ENCODE measurements at places on chromosomes 6 and 20. TPM values are rescaled to one million over a fixed set of nuclear protein-coding genes. Genes with fewer than 3 reads are reported as not detected.

The BHLHE23 gene
- total RNA-seq = not detected

DNA sequence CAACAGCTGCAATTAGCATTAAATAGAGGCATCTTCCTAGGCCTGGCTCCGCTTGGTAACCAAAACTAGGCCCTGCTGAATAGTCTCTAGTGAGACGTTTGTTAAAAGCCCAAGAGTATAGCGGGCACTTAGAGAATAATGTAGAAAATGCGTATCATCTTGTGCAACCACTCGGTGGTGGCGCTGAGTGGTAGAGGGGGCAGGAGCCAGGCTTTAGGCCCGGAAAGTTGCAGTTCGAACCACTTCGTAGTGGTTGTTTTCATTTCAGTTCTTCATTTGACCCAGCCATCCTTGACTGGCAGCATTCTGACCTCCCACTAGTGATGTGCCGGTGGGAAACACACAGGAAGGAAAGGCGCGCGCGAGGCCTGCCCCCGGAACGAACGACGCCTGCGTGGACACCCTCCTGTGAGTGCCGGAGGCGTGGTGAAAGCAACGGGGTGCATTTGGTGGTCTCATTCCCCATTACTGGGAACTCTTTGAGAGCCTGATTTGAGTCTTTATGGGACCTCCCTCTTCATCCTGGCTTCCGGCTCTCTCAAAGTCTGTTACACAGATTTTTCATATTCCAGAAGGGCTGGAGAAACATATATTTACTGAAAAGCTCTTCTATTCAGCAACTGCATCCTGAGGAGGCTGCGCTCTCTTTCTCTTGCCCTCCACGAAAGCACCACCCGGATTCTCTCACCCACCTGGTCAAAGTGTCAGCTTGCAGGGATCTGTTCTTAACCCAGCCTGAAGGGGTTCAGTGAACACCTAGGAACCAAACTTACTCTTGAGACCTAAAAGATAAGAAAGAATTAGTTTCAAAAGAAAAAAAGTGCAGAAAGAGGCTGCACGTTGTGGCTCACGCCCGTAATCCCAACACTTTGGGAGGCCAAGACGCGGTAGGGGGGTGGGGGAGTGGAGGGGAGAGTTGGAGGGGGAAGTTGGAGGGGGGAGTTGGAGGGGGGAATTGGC lies 18.2 kb downstream of the GPX5 start:
- DNase-seq = no peak
- H3K36me3 ChIP-seq = no peaks in the 10 kb centered on the region
- H3K4me3 ChIP-seq = no peak overlapping the region
- no peaks in the 10 kb centered on the region for H3K4me1 ChIP-seq
- no peak overlapping the region for H3K27ac ChIP-seq
- H3K27me3 ChIP-seq = no peaks in the 10 kb centered on the region

DNA sequence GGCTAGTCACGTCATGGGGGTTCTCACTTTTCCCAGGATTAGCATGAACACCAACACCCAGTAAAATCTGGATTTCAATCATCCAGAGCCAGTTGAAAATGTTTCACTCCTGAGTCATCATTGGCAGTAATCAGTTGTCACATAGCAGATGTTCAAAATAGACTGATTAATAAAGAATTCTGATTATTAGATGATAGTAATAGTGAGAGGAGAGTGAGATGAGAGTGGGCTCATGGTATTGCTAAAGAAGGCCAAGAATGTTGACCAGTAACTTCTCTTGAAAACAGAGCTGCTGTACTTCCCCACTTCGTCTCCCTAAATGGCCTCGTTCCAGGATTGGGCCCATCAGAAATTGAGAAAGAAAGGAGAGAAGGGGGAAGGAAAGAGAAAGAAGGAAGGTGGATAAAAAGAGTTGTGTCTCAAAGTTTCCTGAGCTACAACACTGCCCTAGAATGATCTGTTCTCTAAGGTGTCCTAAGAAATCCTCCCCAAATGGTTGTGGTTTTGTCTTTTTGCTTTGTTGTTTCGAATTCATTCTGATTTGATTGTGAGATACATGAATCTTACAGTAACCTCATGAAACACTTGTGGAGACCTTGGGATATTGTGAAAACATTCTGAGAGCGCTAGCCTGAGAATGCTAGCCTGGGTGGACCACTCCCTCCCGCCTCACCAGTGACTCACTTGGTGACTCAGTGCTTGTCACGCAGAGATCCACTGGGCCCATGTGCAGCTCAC lies 502.2 kb upstream of the JARID2 start:
- no peaks in the 10 kb centered on the region for H3K36me3 ChIP-seq
- DNase-seq = no peak
- H3K4me3 ChIP-seq = no peak overlapping the region
- H3K4me1 ChIP-seq = peaks cover 16% of the 10 kb centered on the region
- no peak overlapping the region for H3K27ac ChIP-seq
- H3K27me3 ChIP-seq = no peaks in the 10 kb centered on the region

- H3K4me3 ChIP-seq = no peak overlapping the region
- H3K27me3 ChIP-seq = no peaks in the 10 kb centered on the region
- H3K4me1 ChIP-seq = no peaks in the 10 kb centered on the region
- no peaks in the 10 kb centered on the region for H3K36me3 ChIP-seq
- DNase-seq = no peak
Measured at GRCh38 chr6:114051031-114051430, 80.1 kb upstream of the HDAC2 start.

The HLA-DOA gene
- total RNA-seq = 1.3 TPM

The NHLRC1 gene
- total RNA-seq = 4.4 TPM

DNA sequence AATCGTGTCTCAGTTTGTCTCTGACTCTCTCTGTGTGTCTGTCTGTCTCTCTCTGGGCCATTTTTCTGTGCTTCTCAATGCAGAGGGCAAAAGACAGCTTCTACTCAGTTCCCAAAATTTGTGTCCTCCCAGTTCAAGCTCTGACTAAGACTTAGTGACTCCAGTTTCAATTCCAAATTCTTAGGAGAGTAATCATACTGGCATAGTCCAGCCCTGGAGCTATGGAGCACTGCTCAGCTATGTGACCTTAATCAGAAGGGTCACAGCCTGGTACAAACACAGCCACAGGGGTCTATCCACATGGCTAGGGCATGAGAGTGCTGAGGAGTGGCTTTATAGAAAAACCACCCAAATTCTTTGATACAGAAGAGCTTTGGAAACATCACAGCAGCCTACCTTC lies 91.9 kb downstream of the FOXF2 start:
- no peak overlapping the region for H3K27ac ChIP-seq
- peaks cover 24% of the 10 kb centered on the region for H3K4me1 ChIP-seq
- H3K27me3 ChIP-seq = no peaks in the 10 kb centered on the region
- DNase-seq = no peak
- H3K4me3 ChIP-seq = no peak overlapping the region

The WFDC10B gene
- not detected for total RNA-seq

- DNase-seq = peak; percentile 55
- H3K27ac ChIP-seq = peak overlapping the region; percentile 65
- peak overlapping the region; percentile 78 for H3K4me3 ChIP-seq
- H3K4me1 ChIP-seq = peaks cover 7% of the 10 kb centered on the region
Measured at GRCh38 chr20:25389858-25390537, 637 bp downstream of the ABHD12 start.

DNA sequence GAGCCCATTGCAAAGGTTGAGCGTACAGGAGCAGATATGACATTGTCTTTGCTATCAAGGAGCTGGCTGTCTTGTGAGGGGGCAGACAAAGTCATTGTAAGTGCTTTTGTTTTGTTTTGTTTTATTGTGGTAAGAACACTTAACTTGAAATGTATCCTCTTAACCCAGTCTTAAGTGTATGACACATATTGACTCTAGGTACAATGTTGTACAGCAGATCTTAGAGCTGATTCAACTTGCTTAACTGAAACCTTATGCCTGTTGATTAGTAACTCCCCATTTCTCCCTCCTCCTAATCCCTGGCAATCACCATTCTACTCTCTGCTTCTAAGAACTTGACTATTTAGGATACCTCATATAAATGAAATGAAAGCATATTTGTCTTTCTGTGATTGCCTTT lies 429.0 kb downstream of the BMP2 start:
- no peaks in the 10 kb centered on the region for H3K27me3 ChIP-seq
- H3K4me1 ChIP-seq = peaks cover 4% of the 10 kb centered on the region
- H3K4me3 ChIP-seq = no peak overlapping the region

- H3K27me3 ChIP-seq = no peaks in the 10 kb centered on the region
- no peak overlapping the region for H3K27ac ChIP-seq
- H3K4me1 ChIP-seq = no peaks in the 10 kb centered on the region
- no peak overlapping the region for H3K4me3 ChIP-seq
Measured at GRCh38 chr6:141734071-141734840, 398.5 kb upstream of the GJE1 start.
